ENCODE measurements at places on chromosomes 6 and 20.

- DNase-seq: no peak
Observed at GRCh38 chr6:157648561-157648960, 174.5 kb upstream of the SNX9 start.

GRCh38 chr20:24684956-24685691 is 215.7 kb downstream of the SYNDIG1 start:
- no peak for DNase-seq

GRCh38 chr20:3678198-3678597 is 3.6 kb downstream of the ADAM33 start:
- no peak for DNase-seq

GRCh38 chr6:56399250-56399671 is 151.9 kb upstream of the COL21A1 start:
- no peak for DNase-seq

GRCh38 chr6:134014588-134015137 is 37.8 kb downstream of the SLC2A12 start:
- DNase-seq: no peak

- no peak for DNase-seq
Observed at GRCh38 chr6:106702046-106702445, 72.7 kb downstream of the QRSL1 start.

- no peak for DNase-seq
Observed at GRCh38 chr6:51996296-51996947, 91.0 kb downstream of the PKHD1 start.

DNA sequence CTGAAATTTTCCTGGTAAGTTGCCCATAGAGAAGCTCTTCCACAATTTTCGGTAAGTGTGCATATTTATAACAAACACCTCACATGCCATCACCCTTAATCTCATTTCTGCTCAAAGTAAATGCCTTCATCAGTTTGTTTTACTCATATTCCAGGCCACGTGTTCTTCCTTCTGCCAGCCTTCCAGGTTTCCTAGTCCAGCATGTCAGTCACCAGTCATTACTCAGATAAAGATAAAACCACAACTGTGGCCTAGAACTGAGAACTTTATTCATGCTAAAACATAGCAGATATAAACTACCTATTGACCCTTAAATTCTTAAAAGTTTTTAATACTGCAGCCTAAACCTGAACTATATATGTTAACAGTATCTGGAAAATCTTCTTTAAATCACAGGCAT is 149.5 kb upstream of the SLC22A16 start:
- no peak for DNase-seq

- DNase-seq: no peak
Observed at GRCh38 chr20:25858495-25859425, 162.1 kb upstream of the ZNF337 start.

GRCh38 chr6:136359851-136360250 is 70.2 kb upstream of the BCLAF1 start:
- DNase-seq: no peak
